CD4-positive, alpha-beta T cell treated with Interleukin-4 for 4 hours (primary cell): ENCODE measurements at places on chromosomes 12 and 14.
A peak's percentile ranks its signal among the peaks of the same experiment; 100 is the strongest.

GRCh38 chr14:37246427-37246829, 48.7 kb downstream of the MIPOL1 start:
- DNase-seq, result peak; percentile 2

DNA sequence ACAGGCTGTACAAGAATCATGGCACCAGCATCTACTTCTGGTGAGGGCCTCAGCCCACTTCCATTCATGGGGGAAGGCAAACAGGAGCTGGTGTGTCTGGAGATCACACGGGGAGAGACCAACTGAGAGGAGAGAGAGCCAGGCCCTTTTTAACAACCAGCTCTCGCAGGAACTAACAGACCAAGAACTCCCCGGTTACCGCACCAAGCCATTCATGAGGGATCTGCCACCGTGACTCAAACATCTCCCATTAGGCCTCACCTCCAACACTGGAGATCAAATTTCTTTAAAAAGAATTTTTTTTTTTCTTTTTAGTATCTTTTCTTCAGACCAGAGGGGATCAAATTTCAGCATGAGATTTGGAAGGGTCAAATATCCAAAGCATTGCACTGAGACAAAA, 16.7 kb upstream of the AQP2 start:
- no peak for DNase-seq

- peak; percentile 20 for DNase-seq
These were observed 145.6 kb upstream of the NCOR2 start for GRCh38 chr12:124713041-124713435.

DNA sequence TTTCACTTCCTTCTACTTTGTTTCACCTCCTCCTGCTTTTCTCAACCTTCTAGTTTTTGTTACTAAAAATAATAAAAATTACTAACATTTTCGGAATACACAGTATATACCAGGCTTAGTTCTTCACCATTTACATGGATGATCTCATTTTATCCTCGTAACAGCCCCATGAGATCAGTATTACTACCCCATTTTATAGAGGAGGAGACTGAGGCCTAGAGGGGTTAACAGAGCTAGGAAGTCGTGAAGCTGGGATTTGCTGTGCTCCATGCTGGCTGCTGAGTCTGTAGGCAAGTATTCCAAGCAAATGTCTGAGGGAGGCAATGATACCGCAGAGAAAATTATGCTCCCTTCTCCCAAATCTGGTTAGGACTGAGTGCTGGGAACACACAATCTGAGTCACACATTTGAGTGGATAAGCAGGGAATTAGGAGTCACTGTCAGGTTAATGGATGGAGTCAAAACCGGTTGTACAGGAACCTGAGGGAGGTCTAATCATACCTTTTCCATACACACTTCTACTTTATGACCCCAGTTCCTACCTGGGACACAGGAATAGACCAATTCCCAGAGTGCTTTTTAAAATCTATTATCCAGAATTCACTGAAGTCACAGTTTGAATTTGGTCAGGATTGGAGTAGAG, 51.1 kb downstream of the ZFYVE26 start:
- no peak for DNase-seq

GRCh38 chr14:103696070-103696402, 19.2 kb downstream of the XRCC3 start:
- DNase-seq, result no peak

GRCh38 chr14:82562881-82563280, 1029.2 kb upstream of the SEL1L start:
- no peak for DNase-seq

- DNase-seq, result no peak
These were observed 157.8 kb upstream of the NUDT4 start for GRCh38 chr12:93219947-93220346.

DNA sequence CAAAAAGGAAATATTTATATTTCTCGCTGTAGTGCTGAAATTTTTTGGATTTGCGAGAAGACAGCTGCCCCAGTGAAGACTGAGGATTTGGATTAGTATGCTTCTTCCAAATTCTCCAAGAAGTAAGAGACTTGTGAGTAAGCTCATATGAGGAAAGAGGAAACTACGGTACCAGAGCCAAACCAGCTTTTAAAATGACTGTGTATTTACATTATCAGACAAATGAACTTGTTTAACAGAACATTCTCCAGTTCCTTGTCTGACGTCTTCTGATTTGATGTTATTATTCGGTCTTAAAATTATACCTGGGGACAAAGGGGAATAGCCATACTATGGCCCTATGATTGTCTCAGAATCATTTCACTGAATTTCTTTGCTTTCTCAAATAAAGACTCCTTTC, 8.0 kb downstream of the CLEC12B start:
- DNase-seq, result no peak

- no peak for DNase-seq
These were observed 2.8 kb upstream of the PLEKHH1 start for GRCh38 chr14:67529947-67530935.

DNA sequence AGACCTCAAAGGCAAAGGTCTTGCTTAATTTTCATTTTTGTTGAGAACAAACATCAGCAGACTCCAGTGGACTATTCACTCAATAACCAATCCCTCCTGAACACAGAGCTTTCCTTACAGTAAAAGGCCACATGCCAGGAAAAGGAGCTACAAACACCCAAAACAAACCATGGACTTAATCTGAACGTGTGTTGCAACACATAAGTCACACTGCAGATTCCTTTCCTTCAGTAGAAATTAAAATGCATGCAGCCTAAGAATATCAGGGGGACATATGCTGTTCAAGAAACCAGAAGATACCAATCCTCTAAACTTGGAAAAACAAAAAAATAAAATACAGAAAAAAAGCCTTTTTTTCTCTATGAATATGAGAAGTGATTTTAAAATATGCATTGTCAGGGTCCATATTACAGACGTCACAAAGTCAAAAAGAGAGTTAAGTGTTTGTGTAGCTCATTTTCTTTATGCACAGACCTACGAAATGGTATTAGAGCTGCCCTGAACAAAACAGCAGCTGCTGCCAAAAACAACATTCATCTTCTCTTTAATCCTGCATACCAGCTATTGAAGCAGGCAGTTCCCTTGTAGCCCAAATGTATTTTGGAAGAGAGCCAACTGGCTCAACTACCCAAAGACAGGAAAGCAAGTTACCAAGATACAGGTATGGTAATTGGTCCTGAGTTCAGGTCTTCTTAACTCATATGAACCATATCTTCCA, 26.2 kb downstream of the KITLG start:
- DNase-seq, result no peak

- DNase-seq, result no peak
These were observed 50.3 kb downstream of the TMTC3 start for GRCh38 chr12:88192426-88192825.

DNA sequence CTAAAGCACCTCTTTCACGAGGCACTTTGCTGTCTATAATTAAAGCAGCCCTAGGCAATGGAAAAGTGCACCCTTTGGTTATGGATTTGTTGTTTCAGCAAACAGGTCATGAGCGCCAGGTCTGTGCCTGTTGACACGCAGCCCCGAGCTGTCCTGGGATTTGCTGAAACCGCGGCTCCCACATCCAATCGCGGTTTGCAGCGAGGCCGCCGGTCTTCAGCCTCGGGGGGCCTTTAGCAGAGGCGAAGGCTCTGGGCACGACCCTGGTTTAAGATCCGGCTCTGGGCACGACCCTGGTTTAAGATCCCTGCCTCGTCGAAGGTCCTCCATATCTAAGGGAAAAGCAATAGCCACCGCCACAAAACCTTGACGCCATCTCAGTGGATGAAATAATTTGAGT, 79.2 kb downstream of the GLT1D1 start:
- DNase-seq, result no peak

- no peak for DNase-seq
These were observed 6.2 kb downstream of the C1QL4 start for GRCh38 chr12:49330631-49331379.

DNA sequence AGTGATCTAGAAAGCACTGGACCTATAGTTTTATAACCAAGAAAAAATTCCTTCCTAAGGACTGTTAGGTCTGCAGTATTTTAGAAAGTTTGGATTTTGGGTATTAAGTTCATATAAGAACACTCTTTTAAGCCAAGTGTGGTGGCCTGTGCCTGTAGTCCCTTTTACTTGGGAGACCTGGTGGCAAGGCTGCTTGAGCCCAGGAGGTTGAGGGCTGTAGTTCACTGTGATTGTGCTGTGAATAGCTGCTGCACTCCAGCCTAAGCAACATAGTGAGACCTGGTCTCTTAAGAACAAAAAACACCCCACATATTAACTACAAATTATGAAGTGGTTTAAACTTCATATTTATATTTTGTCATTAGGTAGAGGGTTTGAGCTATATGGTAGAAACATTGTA, 9.7 kb downstream of the DNM1L start:
- DNase-seq, result no peak

DNA sequence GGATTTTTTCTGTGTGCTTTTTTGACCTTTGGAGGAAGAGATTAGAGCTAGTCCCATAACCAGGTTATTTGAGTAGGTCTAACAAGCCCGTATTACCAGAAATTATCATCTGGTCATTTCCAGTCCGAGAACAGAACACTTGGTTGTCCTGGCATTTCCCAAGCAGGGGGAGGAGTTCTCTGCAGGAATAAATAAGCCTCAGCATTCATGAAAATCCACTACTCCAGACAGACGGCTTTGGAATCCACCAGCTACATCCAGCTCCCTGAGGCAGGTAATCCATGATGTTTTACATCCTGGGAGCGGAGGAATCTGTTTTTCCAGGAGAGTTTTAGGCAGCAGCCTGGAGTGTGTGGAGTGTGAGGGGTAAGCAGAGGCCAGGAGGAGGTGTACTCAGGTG, at the start of gene SERPINA3:
TSS of gene SERPINA3 (plus strand) at position 218 of the 400 bp plus-strand sequence. CDS start 2,051 bp downstream, outside the sequence.
- DNase-seq, result no peak

DNA sequence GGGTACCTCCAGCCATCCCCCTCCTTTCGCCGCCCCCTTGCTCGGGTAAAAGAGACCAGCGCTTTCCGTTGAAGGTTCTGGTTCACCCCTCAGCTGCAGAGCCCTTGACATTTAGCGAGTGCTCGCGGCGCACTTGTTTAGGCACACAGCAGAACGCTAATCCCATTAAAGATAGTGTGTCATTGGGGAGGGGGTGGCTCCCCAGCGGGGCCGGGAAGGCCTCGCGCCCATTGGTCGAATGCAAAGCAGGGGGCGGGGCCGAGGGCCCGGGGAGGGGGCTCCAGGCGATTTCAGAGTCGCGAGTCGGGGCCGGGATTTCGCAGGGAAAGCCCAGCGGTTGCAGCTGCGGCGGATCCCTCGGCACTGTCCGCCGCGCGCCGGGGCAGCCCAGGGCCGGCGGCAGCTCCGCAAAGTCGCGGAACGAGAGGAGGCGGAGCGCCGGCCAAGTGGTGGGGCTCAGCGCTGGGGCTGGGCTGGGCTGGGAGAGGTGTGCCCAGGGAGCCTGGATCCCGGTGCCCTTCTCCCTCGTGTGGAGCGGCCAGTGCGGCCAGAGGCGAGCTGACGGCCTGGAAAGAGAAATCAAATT, 122.9 kb downstream of the TSPAN9 start:
- DNase-seq, result no peak

DNA sequence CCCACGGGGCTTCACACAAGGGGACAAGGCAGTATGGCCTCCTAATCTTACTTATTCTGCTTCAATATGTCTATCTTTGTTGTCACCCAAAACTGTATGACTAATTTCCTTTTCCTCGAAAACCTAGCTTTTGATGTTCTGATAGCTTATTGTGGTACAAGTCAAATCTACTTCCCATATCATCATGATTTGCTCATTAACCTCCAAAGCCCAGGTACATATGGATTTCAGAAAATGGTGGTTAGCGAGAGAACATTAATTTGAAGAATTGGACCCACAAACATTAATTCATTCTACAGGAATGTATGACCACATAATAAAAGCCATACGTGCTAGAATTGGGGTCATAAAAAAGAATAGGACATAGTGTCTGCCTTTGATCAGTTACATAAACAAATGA, 412.5 kb downstream of the CCDC91 start:
- DNase-seq, result no peak

DNA sequence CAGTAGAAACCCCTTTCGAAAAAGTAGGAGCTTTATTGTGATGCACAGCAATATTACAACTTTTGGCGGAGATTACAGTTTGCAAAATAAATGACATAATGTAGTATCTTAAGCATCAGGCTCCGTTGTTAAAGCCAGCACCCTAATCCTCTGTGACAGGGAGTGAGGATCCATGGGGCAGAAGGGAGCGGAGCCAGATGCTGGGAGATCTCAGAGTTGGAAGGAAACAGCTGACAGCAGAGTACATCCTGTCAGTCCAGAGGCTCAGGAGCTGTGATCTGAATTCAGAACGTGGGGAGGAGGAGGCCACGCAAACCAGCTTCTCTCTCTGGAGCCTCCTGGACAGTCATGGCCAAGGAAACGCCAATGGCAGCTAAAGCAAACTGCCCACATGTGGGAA, 55.7 kb downstream of the TMTC1 start:
- no peak for DNase-seq

DNA sequence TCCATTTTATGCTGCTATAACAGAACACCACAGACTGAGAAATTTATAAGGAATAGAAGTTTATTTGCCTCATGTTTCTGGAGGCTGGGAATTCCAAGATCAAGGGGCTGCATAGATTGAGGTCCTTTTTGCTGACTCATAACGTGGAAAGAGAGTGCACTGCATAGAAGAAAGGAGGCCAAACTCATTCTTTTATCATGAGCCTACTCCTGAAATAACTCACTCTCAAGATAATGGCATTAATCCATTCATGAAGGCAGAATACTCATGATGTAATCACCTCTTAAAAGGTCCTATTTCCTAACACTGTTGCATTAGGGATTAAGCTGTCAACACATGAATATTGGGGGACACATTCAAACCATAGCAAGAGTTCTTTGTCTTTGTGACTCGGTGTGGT, 60.0 kb upstream of the FBXO33 start:
- DNase-seq, result no peak

- no peak for DNase-seq
These were observed 8.1 kb downstream of the L2HGDH start for GRCh38 chr14:50303744-50304471.

DNA sequence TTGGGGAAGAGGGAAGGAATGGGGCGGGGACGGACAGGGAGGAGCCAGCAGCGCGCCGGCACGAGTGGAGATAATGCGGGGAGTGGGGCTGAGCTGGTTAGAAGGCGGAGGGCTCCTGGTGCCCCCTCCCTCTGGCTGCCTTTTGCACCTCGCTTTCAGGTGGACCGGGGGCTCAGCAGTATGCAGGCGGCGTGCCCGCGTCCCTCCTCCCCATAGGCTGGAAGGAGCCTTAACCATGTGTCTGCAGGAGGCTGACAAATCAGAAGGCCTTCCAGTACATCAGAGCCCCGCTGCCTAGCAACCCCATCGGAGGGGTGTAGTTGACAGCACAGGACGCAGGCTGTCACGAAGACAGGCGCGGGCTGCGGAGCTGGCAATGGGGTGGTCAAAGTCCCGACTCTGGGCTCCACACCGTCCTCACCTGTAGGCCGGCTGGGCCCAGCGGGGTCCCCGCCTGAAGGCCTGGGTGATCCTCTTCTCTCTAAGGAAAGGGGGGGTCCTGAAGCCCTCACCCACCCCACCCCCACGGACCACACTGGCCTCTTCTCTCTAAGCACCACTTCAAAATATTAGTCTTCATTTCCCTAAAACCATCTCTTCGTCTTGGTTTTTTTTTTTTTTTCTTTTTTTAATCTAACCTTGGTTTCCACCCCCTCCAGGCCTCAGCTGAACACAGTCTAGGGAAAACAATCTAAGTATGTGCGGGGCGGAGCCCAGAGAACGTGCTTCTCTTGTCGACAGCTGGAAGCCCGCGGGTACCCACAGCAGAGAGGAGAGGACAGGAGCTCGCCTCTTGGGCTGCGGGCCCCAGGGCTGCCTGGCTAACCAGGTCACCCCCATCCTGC, 44.5 kb downstream of the KDM2B start:
- peak; percentile 73 for DNase-seq
